ENCODE measurements at places on chromosomes 1 and 21.

DNA sequence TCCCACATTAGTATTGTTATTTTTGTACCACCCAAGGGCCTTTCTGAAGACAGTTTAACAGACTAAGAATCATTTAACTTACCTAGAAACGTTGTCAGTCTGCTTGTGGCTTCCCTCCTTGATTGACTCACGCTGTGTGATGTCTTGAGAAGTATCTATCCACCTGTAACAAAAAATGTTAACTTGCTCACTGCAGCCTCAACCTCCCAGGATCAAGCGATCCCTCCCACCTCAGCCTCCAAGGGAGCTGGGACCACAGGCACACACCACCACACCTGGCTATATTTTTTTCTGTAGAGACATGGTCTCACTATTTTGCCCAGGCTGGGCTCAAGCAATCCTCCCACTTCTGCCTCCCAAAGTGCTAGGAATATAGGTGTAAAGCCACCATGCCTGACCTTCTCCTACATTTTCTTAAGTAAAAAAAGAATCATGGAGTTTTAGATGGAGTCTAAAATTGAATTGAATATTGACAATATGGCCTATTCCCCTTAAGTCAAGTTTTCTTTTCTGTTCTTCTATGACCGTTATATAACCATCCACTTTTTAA is 15.6 kb downstream of the SFPQ start:
- no peak for DNase-seq

DNA sequence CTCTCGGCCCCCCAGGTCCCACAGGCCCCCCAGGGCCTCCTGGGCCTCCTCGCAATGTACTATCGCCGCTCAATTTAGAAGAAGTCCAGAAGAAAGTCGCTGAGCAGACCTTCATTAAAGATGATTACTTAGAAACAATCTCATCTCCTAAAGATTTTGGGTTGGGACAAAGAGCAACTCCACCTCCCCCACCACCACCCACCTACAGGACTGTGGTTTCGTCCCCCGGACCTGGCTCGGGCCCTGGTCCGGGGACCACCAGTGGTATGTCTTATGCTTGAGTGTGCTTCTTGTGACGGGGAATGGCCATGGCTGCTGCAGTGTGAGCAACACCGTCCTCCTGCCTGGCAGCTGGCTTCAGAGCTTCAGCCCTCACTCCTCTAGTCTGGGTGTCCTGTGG is 70.2 kb upstream of the DYNLT5 start:
- no peak for DNase-seq

DNA sequence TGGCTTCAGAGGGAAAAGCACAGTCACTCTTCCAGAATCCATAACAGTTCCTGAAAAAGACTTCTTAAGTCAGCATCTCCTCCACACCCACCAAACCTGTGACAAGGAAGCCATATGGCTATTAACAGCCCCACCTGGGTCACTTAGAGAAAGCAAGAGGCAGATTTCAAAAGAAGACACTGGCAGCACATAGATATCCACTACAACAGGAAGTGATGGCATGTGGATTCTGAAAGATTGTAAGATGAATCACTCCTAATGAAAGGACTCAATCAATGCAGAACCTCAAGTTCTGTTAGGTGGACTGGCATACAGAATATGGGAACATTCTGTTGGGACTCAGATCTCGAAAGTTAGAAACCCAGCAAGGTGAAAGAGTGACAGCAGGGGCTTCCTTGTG is 365.9 kb downstream of the TGFB2 start:
- DNase-seq = no peak

GRCh38 chr1:29563571-29563970 is 327.2 kb downstream of the PTPRU start:
- no peak for DNase-seq

GRCh38 chr21:15009837-15010363 is 54.9 kb downstream of the NRIP1 start:
- no peak for DNase-seq

DNA sequence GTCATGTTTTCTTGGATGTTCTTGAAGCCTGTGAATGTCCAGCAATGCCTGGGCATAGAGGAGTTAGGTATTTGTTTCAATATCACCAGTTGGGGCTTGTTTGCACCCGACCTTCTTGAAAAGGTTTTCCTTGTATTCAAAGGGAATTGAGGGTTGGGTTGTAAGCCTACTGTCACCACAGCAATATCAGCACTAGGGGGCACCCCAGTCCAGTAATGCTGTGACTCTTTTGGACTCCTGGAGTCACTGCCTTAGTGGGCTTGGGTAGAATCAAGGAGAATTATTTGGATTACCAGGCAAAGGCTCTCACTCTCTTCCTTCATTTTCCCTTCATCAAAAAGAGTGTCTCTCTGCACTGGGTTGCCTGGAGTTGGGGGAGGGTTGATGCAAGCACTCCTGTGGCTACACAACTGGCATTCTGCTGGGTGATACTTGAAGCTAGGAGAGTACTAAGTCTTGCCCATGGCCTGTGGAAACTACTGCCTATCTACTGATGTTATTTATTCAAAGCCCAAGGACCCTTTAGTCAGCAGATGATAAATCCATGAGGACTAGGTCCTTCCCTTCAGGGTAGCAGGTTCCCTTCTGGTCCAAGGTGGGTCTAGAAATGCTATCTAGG is 34.5 kb downstream of the OR10R2 start:
- no peak for DNase-seq

DNA sequence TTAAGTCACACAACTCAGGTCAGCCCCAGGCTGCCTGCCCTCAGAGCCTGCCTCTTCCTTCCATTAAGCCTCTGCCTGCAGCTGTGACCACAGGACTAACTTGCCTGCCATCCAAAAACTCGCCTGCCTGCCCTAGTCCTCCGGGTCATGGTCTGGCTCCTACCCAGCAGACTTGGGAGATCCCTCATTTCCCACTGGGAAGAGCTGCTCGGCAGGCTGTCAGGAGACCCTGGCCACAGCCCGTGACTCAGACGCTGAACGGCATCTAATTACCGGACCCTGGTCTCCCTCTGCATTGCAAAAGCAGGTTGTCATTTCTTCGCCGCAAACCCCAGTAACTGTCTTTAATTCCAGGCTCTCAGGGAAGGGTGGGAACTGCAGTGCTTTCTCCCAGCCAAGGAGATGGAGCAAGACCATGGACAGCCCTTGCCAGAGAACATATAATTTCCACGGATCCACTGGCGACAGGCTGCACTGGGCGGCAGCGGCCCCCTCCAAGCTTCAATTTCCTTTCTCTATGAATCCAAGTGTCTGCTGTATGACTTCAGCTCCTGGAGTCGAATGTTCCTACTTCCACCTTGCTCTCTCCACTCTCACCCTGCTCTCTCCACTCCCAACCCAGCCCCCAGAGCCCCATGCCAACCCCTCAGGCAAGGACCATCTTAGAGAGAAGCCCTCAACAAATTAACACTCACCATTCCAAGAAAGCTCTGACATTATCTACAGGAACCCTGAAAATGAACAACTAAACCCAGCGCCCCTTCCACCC is 20.4 kb downstream of the OLFML2B start:
- no peak for DNase-seq

DNA sequence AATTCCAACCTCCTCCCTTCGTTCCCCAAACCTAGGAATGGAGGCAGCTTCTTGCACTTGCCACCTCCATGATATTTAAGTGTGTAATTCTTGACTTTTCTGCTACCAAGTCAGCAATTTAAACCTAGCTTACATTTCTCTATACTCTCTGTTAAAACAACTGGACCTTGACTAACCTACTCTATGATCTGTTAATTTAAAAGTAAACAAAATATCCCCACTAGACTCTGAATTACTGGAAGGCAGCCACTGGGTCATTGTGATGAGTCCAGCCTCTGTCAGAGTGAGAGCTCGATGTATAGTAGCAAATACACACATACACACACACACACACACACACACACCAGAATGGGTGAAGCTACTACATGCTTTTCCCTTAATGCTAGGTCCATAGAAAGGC is 40.0 kb upstream of the DHCR24 start:
- no peak for DNase-seq

DNA sequence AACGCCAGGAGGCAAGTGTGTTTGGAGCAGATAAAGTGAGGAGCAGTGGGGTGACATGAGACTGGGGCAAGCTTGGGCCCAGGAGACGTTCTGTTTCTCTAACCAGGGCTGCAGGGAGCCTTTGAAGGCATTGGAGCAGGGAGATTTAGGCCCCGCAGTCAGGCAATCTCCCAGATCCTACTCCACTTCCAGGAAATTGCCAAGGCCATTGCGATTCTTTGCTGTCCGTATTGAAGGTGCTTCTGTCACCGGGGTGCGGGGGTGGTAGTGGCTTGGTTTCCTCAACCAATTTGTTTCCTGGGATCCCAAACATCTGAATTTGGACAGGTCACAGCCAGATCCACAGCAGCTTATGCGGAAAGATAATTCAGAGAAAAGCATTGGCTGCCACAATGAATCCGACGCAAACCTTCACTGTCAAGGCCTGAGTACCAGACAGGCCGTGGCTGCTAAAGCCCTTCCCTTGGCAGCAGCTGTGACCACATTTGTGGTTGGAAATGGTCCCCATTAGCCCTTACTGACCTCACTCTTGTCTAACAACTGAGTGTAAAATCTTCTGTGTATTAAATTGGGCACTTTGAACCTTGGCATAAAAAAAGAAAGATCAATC is 385.6 kb downstream of the PTPRU start:
- DNase-seq = no peak

DNA sequence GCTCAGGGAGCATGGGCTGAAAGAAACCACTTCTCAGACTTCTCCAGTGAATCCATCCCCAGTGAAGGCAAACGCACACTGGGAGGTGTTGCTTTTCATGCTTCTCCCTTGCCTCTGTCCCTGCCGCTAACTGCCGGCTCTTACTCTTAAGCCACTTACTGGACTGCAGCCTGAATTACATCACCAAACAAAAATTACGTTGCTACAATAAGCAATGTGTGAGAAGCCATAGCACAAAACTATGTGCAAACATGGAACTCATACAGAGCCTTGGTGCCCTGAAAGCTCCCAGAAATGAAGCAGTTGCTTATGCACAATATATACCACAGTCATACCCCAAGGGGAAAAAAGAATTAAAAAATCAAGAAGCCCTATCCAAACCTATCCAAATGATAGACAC is 375.2 kb downstream of the KCNH1 start:
- DNase-seq = no peak

DNA sequence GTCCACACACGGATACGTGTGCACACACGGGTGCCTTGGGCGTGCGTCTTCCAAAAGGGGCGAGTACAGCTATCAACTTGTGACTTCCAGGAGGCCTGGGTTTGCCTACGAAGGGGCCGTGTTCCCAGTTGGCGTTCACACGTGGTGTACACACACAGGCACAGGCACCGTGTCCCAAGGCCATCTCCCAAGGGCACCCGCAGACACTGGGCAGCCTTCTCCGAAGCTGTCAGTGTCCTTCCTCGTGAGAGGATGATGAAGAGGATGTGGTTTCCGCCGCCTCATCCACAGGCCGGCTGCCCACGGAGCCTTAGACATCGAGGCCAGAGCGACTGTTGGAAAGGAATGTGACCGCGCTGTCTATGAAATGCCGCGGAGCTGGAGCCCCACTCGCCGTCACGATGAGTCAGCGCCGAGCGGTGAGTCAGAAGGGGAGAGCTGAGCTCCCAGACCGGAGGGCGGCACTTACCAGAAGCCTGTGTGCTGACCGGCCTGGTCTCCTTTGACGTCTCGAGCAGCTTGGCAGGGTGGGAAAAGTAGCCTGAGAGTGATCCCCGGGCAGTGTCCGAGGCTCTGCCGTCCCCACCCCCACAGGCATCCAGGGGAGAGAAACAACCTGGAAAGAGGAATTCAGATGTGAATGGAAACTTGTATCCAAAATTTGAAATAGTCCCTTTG is 141.4 kb upstream of the ARHGEF16 start:
- DNase-seq = peak; percentile 29

DNA sequence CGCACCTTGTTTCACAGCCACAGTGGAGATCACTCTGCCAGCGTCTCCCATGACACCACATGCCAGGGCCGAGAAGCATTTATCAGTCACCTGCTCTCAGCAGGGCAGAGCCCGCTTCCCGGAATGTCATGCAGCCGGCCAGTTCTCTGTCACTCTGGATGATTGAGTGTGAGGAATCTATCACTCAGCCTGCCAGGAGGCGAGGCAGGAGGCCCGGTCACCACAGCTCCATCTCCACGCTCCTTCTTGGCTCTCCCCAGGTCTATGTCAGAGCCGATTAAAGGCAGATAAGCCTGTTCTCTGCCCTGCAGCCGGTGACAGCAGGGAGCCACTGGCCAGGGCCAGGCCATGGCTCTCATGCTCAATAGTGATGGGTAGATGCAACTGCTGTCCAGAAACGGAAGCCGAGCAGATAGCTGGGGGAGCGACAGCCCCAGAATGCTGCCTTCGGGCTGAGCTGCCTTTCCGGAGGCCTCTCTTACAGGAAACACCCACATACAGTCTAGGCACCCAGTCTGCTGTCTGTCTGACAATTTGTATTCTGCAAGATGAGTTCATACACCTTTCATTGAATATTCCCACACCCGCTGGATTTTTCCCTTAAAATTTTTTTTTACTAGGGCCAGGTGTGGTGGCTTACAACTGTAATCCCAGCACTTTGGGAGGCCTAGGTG is 64.1 kb downstream of the ACTL8 start:
- DNase-seq = no peak

- DNase-seq = no peak
Observed at GRCh38 chr1:82731216-82731615, 930.5 kb downstream of the ADGRL2 start.

GRCh38 chr1:159492575-159493323 is 43.1 kb downstream of the OR10J5 start:
- DNase-seq = no peak

- DNase-seq = no peak
Observed at GRCh38 chr1:244830639-244831038, 4.8 kb upstream of the COX20 start.

DNA sequence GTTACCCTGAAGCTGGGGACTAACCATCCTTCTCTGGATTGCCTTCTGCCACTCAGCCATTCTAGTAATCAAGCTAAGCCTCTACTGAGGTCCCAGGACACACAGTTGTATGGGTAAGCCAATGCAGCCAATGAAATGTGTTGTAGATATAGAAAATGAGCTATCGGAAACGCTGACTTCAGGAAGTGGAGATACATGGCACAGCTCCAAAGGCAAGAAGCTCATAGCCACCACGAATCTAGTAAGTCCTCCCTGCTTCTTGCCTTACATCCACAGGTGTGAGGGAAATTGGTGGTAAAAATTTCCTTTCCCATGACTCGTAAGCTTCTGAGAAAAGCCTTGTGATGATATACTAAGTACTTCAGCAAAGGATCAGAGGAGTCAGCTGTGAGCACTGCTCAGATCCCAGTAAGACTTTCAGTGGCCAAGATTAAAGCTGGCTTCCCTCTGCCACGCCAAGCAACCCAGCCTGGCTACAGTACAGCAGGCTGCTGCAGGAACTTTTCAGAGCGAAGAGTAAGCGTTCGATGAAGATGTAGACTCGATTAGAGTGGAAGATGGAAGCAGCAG is 117.7 kb downstream of the SIM2 start:
- no peak for DNase-seq

- no peak for DNase-seq
Observed at GRCh38 chr1:64901663-64902062, 64.7 kb downstream of the JAK1 start.

Data from posterior cingulate gyrus (tissue), 11 donors.